ENCODE measurements at places on chromosomes 6 and 20. TPM values are rescaled to one million over a fixed set of nuclear protein-coding genes. Genes with fewer than 3 reads are reported as not detected.

TRIM40 gene
- total RNA-seq, result not detected

PLTP gene
- 39.7 TPM for total RNA-seq

AGPAT1 gene
- 49.3 TPM for total RNA-seq

PI16 gene
- total RNA-seq, result 3.0 TPM

DNA sequence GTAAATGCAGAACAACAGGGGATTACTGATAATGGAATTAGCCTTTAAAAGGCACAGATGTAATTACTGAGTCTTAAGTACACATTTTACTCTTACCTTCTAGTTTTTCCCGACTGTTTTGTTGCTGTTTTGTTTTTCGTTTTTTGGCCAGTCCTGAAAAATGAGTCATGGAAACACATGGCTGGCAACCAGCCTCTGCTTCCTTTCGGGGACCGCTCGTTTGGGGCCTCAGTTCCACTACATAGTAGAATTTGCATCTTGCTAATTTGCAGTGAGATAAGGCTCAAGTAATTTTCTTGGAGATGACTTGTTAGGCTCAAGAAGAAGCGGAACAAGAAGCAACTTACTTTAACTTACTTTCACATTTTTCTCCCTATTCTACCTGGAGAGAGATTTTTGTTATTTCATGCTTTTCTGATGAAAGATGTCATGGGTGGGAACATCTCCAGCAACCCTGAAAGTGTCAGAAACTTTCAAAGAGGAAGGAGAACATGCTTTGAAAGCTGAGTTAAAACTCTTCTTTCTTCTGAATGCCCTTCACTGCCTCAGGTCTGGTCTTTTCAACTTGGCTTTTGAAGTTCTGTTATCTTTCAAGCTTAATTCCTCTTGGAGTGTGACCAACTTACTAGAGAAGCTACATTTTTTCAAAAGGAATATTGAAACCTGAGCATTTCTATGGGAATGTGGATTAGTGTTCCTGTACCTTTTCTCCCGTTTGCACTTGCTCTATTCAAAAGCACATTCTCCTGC, 71.5 kb upstream of the HDAC2 start:
- H3K36me3 ChIP-seq, result no peaks in the 10 kb centered on the region
- H3K4me3 ChIP-seq, result no peak overlapping the region
- H3K4me1 ChIP-seq, result no peaks in the 10 kb centered on the region
- DNase-seq, result no peak
- no peaks in the 10 kb centered on the region for H3K27me3 ChIP-seq

DNA sequence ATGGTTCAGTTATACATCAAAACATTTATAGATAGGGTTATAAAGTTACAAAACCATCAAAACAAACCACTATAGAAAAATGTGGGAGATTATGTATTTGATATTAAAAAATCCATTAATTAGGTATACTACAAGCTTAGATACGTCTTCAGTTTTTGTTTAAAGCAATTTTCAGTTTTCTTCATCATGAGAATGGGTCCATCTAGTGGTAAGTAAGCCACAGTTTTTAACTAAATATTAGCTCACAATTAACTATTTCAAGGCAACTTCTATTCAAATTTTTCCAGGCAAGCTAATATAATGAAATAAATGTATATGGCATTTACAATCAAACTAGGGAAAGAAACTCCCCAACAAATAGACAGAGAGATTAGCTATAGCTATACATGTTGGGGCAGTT, 44.4 kb downstream of the RNGTT start:
- H3K4me3 ChIP-seq, result no peak overlapping the region
- H3K27me3 ChIP-seq, result no peaks in the 10 kb centered on the region
- no peak for DNase-seq
- no peak overlapping the region for H3K27ac ChIP-seq
- peaks cover 12% of the 10 kb centered on the region for H3K36me3 ChIP-seq

- H3K4me3 ChIP-seq, result no peak overlapping the region
- DNase-seq, result no peak
- peaks cover 40% of the 10 kb centered on the region for H3K4me1 ChIP-seq
- H3K27ac ChIP-seq, result peak overlapping the region; percentile 77
These were observed 73.3 kb downstream of the MRPL14 start for GRCh38 chr6:44053760-44054556.

DNA sequence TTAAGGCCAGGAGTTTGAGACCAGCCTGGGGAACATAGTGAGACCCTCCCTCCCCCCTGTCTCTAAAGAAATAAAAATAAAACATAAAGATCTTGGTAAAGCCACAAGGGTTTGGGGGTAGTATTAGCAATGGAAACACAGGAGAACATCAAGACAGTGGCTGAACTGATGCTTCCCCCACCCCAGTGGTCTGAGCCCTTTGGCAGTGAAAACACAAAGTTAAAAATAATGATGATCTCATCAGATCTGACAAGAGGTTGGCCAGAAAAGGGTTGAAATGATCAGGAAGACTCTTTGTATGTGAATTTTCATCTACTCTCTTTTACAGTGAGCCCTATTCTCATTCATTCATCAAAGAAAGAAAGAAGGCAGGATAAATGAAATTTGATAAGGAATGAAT, 93.7 kb downstream of the KCNB1 start:
- no peaks in the 10 kb centered on the region for H3K36me3 ChIP-seq
- H3K4me3 ChIP-seq, result no peak overlapping the region
- no peak for DNase-seq
- H3K27ac ChIP-seq, result no peak overlapping the region
- H3K27me3 ChIP-seq, result no peaks in the 10 kb centered on the region
- peaks cover 28% of the 10 kb centered on the region for H3K4me1 ChIP-seq

DNA sequence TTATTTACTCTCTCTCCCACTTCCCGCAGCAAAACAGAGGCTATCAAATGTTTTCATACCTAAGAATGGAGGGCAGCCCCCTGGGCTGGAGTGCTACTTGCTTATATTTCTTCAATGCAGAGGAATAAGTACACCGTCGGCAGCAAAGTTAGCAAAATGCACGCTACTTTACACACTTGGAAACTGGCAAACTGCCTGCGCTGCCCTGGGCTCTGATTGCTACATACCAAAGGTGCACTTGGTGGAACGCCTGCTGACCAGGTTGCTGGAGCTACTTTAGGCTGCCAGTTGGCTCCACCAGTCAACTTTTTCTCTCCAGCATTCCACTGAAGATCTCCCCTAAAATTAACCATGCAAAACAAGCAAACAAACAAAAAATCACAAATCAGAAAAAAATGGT, 62.4 kb downstream of the PRSS35 start:
- H3K4me3 ChIP-seq, result no peak overlapping the region
- H3K27me3 ChIP-seq, result no peaks in the 10 kb centered on the region
- no peaks in the 10 kb centered on the region for H3K4me1 ChIP-seq
- DNase-seq, result no peak
- H3K36me3 ChIP-seq, result no peaks in the 10 kb centered on the region

DNA sequence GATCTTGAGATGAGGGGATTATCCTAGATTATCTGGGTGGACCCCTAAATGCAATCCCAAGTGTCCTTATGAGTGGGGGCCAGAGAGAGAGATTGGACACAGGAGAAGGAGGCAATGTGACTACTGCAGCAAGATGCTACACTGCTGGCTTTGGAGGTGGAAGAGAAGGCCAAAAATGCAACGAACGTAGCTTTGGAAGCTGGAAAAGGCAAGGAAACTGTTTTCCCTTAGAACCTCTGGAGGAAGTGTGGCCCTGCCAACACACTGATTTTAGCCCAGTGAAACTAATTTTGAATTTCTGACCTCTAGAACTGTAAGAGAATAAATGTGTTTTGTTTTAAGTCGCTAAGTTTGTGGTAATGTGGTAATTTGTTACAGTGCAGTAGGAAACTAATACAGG, 15.7 kb downstream of the PPARD start:
- H3K36me3 ChIP-seq, result no peaks in the 10 kb centered on the region
- no peaks in the 10 kb centered on the region for H3K27me3 ChIP-seq
- peaks cover 82% of the 10 kb centered on the region for H3K4me1 ChIP-seq
- peak overlapping the region; percentile 85 for H3K27ac ChIP-seq
- no peak overlapping the region for H3K4me3 ChIP-seq
- DNase-seq, result no peak

DNA sequence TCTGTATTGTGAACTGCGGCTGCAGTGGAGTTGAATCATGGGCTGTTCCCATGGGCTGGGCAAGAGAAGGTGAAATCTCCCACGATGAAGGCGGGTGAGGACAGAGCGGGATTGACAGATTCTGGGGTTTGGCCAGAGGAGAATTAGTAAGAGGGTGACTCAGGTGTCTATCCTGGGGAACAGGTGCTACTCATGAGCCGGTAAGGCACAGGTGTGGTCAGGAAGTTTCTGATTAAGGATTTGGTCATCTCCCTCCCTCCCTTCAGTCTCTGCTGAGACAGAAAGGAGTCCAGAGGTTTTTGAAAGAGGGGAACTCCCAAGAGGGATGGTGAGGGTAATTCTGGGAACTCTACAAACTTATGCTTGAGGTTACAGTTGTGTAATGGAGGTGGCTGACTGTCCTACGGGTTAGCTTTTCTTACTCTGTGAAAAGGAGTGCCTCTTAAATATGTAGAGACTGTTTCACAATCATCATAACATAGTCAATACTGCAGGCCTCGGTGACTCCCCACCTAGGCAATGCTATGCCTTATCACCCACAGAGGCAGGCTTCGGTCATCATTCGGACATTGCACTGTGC, 31.5 kb downstream of the SERPINB1 start:
- no peak for DNase-seq
- peaks cover 12% of the 10 kb centered on the region for H3K4me1 ChIP-seq
- H3K27ac ChIP-seq, result no peak overlapping the region
- no peak overlapping the region for H3K4me3 ChIP-seq
- H3K27me3 ChIP-seq, result no peaks in the 10 kb centered on the region
- H3K36me3 ChIP-seq, result no peaks in the 10 kb centered on the region

GRCh38 chr6:106165885-106166485, 79.8 kb downstream of the PRDM1 start:
- no peaks in the 10 kb centered on the region for H3K4me1 ChIP-seq
- no peak overlapping the region for H3K4me3 ChIP-seq
- H3K27me3 ChIP-seq, result no peaks in the 10 kb centered on the region
- DNase-seq, result no peak

GRCh38 chr6:29816030-29816429, 11.6 kb upstream of the HLA-G start:
- H3K4me1 ChIP-seq, result no peaks in the 10 kb centered on the region
- no peak overlapping the region for H3K27ac ChIP-seq
- H3K27me3 ChIP-seq, result no peaks in the 10 kb centered on the region
- no peak overlapping the region for H3K4me3 ChIP-seq
